ENCODE measurements at places on chromosomes 5 and 9.

- peak; percentile 52 for DNase-seq
Observed at GRCh38 chr5:134113902-134114875, at the start of gene TCF7. TCF7 (plus strand) TSS chr5:134114681; CDS start chr5:134114907, 226 bp downstream.

DNA sequence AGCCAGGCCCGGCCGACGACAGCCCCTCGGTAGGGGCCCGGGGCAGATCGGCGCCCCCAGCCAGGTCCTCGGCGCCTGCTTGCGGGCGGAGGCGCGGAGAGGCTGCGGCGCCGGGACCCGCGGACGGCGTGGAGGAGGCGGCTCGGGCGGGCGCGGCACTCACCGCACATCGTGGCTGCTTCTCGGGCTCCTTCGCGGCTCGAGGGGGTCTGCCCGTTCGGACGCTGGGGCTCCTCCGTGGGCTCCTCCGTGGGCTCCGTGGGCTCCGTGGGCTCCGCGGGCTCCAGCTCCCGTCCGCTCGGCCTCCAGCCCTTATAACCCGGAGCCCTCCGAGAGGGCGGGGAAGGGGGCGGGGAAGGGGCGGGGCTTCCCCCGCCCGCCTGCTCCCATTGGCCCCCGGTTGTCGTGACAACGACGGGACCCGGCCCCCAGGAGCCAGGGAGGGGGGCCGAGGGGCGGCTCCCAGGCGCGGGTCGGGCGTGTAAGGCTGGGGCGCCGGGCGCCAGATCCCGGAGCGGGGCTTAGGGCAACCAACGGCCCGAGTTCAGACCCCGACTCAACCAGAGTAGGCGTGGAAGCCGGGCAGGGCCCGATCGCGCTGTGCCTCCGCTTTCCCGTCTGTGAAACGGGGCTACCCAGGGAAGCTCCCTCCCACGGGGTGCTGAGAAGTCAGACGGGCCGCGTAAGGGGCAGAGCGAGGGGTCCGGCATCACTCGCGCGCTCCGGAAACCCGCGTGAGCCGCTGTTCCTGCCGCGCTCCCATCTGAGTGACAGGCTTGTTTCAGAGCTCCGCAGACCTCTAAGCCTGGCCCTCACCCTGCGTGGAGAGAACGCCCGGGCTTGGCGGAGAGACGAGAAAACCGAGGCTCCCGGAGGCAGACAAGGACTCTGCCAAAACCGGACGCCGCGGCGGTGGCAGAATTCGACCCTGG is at the start of gene GFPT2:
Gene GFPT2 (minus strand): TSS at position 289 of the 932 bp plus-strand sequence. CDS start 119 bp downstream, at position 170.
- DNase-seq = peak; percentile 36

DNA sequence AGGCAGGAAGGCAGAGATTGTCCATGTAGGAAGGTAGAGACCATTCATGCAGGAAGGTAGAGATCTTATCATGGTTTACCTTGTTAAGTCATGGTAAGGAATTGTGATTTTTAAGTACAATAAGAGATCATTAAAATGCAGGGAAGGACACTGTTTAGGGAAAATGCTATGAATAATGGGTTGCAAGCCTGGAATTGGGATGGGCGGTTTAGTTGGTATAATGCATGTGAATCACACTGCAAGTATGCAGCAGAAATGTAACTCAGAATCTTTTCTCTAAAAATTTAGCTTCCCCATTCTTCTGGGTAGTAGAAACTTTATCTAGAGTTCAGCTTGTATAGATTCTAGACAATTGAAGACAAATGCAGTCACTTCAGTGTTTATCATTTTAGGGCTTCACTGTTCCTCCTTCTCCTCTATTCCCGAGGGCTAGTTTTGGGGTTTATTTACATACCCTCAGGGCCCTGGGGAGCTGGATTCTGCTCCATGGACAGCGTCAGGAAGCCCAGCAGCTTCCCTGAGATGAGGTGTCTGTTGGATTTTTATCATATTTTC is 212.0 kb downstream of the SREK1 start:
- DNase-seq = no peak

DNA sequence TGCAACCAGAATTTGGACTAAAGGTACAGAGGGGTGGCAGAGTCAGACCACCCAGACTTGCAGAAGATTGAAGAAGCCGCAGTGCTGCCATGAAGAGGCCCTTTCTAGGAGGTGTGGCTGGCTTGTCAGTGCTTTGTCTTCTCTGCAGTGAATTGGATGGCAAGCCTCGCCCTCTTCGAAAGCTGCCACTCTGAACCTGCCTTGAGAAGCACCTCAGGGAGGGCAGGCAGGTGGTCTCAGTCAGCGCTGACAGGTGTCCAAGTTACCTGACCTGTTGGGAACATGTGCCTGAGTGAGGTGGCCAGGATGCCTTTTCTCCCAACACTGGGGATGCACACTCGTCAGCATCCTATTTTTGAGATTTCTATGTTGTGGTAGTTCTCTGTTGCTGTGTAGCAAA is 6.2 kb downstream of the TENT4A start:
- DNase-seq = no peak

DNA sequence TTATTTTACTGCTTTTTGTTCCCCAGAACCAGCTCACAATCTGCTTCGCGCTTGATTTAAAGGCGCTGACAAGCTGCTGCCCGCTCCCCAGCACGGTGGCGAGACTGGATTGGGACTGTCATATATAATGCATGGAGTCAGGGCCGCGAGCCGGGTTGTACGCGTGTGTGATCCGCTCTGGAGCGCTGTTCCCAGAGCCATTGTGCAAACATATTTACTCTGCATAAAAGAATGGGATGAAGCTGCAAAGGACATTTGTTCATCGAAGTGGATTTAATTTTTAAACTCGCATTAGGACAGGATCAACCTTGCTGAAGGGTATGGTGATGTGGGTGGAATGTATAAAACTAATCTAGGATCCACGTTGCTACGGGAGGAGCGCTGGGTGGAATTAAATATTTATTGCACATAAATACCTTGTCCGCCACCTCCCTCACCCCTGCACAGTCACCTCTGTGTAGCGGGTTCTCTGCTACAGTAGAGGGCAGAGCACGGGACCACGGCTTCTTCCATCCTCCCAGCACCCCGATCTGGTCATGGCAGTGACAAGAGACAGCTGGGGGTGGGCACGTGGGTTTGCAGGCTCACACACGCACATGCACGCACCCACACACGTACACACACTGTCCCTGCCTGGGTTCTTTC is 18.1 kb upstream of the FCN1 start:
- no peak for DNase-seq

- DNase-seq = no peak
Observed at GRCh38 chr5:146945617-146946084, 67.1 kb upstream of the PPP2R2B start.

- DNase-seq = no peak
Observed at GRCh38 chr5:127839072-127839471, 135.9 kb downstream of the CCDC192 start.

GRCh38 chr9:115804206-115804605 is 349.4 kb upstream of the PAPPA start:
- DNase-seq = no peak

DNA sequence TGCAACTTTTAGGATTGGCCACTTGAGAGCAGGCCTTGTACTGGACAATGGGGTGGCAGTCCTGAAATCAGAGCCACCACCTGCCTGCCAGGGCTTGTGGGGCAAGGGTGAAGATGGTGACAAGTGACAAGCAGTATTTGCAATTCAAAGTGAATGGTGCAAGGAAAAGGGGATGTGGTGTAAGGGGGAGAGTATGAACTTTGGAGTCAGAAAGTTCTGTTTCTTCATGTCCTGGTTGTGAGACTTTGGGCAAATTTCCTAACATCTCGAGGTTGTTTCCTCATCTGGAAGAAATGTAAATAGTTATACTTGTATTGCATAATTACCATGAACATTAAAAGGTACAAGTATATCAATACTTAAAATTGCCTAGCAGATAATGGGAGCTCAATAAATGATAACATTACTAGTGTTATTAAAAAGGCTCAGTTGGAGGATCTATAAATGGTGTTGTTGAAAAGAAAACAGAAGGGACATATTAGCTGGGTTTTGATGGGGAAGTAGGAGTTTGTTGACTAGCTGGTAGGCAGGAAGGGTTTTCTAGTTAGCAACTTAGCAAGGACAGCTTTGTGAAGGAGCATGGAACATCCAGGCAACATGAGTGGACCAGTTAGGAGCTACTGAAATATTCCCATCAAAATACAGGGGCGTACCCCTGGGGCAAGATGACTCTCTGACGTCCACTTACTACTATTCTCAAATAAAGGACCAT is 21.3 kb upstream of the MEGF9 start:
- no peak for DNase-seq

- DNase-seq = no peak
Observed at GRCh38 chr9:95261890-95262289, 55.6 kb downstream of the FANCC start.

- no peak for DNase-seq
Observed at GRCh38 chr5:112372543-112372942, 46.5 kb downstream of the EPB41L4A start.

GRCh38 chr5:154140381-154140780 is 50.2 kb upstream of the GALNT10 start:
- no peak for DNase-seq

Data from activated naive CD4-positive, alpha-beta T cell (primary cell).